ENCODE measurements at places on chromosomes 2 and 18. TPM values are rescaled to one million over a fixed set of nuclear protein-coding genes. Genes with fewer than 3 reads are reported as not detected.
A peak's percentile ranks its signal among the peaks of the same experiment; 100 is the strongest.

- H3K4me1 ChIP-seq, result no peaks in the 10 kb centered on the region
- H3K27ac ChIP-seq, result no peak overlapping the region
- H3K27me3 ChIP-seq, result no peaks in the 10 kb centered on the region
- H3K4me3 ChIP-seq, result no peak overlapping the region
Measured at GRCh38 chr2:141946016-141946415, 184.8 kb downstream of the LRP1B start.

- no peak for DNase-seq
- H3K27me3 ChIP-seq, result no peaks in the 10 kb centered on the region
- H3K4me3 ChIP-seq, result no peak overlapping the region
- peaks cover 22% of the 10 kb centered on the region for H3K4me1 ChIP-seq
Measured at GRCh38 chr2:233346376-233346775, 7.9 kb upstream of the DGKD start.

- no peaks in the 10 kb centered on the region for H3K36me3 ChIP-seq
- H3K4me3 ChIP-seq, result peak overlapping the region; percentile 74
- H3K4me1 ChIP-seq, result peaks cover 74% of the 10 kb centered on the region
- DNase-seq, result peak; percentile 69
Measured at GRCh38 chr2:101736861-101737291, 39.4 kb downstream of the MAP4K4 start.

- no peaks in the 10 kb centered on the region for H3K27me3 ChIP-seq
- H3K36me3 ChIP-seq, result peaks cover 1% of the 10 kb centered on the region
- H3K27ac ChIP-seq, result no peak overlapping the region
- no peak for DNase-seq
- H3K4me1 ChIP-seq, result no peaks in the 10 kb centered on the region
- no peak overlapping the region for H3K4me3 ChIP-seq
Measured at GRCh38 chr2:143668234-143668633, 539.0 kb downstream of the ARHGAP15 start.

- no peak overlapping the region for H3K27ac ChIP-seq
- no peak for DNase-seq
- no peaks in the 10 kb centered on the region for H3K27me3 ChIP-seq
- no peaks in the 10 kb centered on the region for H3K36me3 ChIP-seq
Measured at GRCh38 chr2:16114836-16115235, 174.5 kb downstream of the MYCN start.

Gene DUSP2
- total RNA-seq, result 340 TPM

DNA sequence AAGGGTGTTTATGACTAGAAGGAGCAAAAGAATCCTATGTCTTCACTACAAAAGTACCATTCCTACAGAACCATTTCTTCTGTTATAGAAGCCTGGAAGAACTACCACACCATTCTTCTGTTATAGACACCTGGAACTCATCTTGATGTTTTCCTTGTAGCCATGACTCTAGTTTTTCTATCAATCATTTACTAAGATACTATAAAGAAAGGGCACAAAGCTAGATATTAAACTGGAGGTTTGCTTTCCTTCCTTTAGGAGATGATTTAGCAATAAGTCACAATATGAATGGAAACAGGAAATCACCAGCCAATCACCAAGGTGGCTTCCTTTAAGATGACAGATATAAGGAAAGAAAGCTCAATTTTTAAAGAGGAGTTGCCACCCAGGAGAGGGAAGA is 100.3 kb upstream of the NEUROD1 start:
- peaks cover 10% of the 10 kb centered on the region for H3K27me3 ChIP-seq
- no peak overlapping the region for H3K27ac ChIP-seq
- H3K36me3 ChIP-seq, result no peaks in the 10 kb centered on the region
- no peaks in the 10 kb centered on the region for H3K4me1 ChIP-seq
- no peak for DNase-seq

DNA sequence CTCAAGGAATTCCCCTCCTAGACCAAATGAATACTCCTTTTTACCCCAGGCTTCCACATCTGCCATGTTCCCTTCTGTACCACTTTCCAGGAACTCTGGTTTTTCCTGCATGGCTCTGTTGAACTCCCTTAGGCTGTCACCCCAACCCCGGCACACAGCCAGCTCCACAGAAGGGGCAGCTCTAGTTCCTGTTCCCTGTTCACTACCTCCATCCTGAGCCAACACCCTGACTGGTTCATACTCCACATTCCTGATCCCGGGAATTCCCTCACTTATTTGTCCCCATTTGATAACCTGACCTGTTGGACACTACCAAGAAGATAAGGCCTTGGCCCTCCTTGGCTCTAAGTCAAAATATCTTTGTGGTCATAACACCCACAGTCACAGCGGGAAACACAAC is 280.9 kb upstream of the RAB6C start:
- no peaks in the 10 kb centered on the region for H3K27me3 ChIP-seq
- H3K4me1 ChIP-seq, result no peaks in the 10 kb centered on the region
- no peak overlapping the region for H3K4me3 ChIP-seq
- no peak for DNase-seq
- H3K36me3 ChIP-seq, result no peaks in the 10 kb centered on the region
- no peak overlapping the region for H3K27ac ChIP-seq

- H3K27me3 ChIP-seq, result no peaks in the 10 kb centered on the region
- H3K27ac ChIP-seq, result no peak overlapping the region
- no peaks in the 10 kb centered on the region for H3K36me3 ChIP-seq
- no peaks in the 10 kb centered on the region for H3K4me1 ChIP-seq
- no peak for DNase-seq
- H3K4me3 ChIP-seq, result no peak overlapping the region
Measured at GRCh38 chr2:176395273-176395854, 126.1 kb downstream of the MTX2 start.

DNA sequence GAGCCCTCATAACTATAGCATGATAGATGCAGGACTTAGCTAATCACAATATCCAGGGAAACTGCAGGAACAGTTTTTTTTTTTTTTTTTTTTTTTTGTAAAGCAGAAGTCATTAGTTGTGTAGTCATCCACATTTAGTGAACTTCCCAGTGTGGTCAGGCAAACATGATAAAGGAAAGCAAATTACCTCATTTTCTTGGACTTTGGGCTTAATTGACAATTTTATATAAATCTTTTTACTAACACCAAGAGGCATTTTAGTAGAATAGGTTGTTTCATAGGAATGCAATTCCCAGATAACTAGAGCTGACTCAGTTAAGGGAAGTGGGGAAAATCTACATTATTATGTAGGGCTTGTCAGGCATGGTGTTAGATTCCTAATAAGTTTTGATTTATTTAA is 142.7 kb upstream of the GCFC2 start:
- no peaks in the 10 kb centered on the region for H3K4me1 ChIP-seq
- no peaks in the 10 kb centered on the region for H3K27me3 ChIP-seq
- no peak overlapping the region for H3K4me3 ChIP-seq
- peaks cover 3% of the 10 kb centered on the region for H3K36me3 ChIP-seq
- no peak overlapping the region for H3K27ac ChIP-seq

Gene NOL4
- not detected for total RNA-seq

GRCh38 chr2:177221534-177221933 is 8.9 kb downstream of the HNRNPA3 start:
- peak overlapping the region; percentile 27 for H3K4me3 ChIP-seq
- peak overlapping the region; percentile 82 for H3K27ac ChIP-seq
- H3K27me3 ChIP-seq, result no peaks in the 10 kb centered on the region
- peaks cover 49% of the 10 kb centered on the region for H3K4me1 ChIP-seq
